Upper lobe of right lung (tissue), 1 donor: ENCODE measurements at places on chromosomes 1 and 21.

GRCh38 chr1:32014199-32014947 lies 705 bp downstream of the KHDRBS1 start:
- no peaks in the 10 kb centered on the region for H3K27me3 ChIP-seq
- H3K36me3 ChIP-seq = no peaks in the 10 kb centered on the region
- DNase-seq = peak; percentile 78
- H3K4me3 ChIP-seq = peak overlapping the region; percentile 96
- peaks cover 45% of the 10 kb centered on the region for H3K4me1 ChIP-seq
- peak overlapping the region; percentile 98 for H3K27ac ChIP-seq

DNA sequence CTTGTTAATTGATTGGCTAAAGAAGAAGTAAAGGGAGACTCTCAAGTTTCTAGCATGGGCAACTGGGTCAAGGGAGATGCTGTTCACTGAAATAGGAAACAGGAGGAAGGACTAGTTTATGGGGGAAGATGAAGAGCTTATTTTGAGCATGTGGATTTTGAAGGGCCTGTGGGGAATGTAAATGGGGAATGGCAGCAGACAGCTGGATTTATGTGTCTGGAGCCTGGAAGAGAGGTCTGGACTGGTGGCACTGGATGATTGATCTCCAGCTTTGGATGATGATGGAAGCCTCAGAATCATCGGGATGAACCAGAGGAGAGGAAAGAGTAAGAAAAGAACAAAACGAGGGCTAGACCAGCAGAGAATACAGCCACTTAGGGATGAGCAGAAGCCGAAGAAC lies 54.9 kb upstream of the ENAH start:
- no peak overlapping the region for H3K27ac ChIP-seq
- no peaks in the 10 kb centered on the region for H3K4me1 ChIP-seq
- H3K4me3 ChIP-seq = no peak overlapping the region
- H3K27me3 ChIP-seq = no peaks in the 10 kb centered on the region

DNA sequence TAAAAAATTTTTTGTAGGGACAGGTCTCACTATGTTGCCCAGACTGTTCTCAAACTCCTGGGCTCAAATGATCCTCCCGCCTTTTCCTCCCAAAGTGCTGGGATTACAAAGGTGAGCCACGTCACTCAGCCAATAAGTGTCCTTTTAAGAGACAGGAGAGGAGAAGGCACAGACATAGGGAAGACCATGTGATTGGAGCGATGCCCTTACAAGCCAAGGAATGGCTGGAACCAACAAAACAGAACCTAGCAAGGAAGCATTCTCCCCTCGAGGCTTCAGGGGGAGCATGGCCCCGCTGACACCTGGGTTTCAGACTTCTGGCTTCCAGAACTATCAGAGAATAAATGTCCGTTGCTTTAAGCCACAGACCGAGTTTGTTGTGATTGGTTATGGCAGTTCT lies 37.0 kb downstream of the NDUFS5 start:
- no peaks in the 10 kb centered on the region for H3K36me3 ChIP-seq
- H3K4me1 ChIP-seq = no peaks in the 10 kb centered on the region
- H3K4me3 ChIP-seq = no peak overlapping the region
- no peak overlapping the region for H3K27ac ChIP-seq

GRCh38 chr1:189673217-189673616 lies 804.4 kb downstream of the BRINP3 start:
- no peaks in the 10 kb centered on the region for H3K36me3 ChIP-seq
- no peak overlapping the region for H3K4me3 ChIP-seq
- H3K4me1 ChIP-seq = no peaks in the 10 kb centered on the region

DNA sequence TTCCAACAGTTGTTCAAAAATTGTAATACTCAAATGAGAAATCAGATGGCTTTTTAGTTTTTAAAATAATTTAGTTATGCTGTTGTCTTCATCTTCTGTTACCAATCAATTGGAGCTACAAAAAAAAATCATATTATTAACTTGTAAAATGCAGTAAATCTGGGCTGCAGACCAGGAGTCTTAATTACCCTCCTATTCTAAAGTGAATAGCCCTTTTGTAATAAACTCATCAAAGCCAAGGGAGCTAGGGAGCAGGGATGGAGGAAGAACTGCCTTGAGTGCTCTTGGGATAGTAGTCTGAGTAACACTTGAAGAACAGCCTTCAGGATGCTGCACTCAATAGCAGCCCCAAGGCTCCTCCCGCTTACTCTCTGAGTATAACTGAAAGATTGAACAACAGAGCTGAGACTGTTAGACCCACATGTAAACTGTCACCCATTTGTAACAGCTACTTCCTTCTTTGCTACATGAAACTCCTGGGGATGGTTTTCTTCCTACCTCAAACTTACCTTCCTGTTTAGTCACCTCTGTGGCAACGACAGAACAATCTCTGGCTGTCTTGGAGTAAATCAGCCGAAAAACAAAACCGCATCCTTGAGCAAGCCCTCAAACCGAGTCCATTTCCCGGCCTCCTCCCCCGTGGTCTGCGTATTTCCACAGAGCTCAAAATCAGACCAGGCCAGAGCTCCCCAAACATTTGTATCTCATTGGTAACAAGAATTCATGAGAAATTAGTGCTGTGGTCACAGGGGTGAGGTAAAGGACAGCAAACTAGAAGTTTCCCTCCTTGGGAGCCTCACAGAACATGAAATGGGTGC lies 55.9 kb downstream of the CD58 start:
- H3K36me3 ChIP-seq = no peaks in the 10 kb centered on the region
- H3K4me3 ChIP-seq = no peak overlapping the region
- no peaks in the 10 kb centered on the region for H3K27me3 ChIP-seq

GRCh38 chr1:41850029-41850428 lies 68.7 kb downstream of the HIVEP3 start:
- DNase-seq = no peak
- H3K4me1 ChIP-seq = peaks cover 26% of the 10 kb centered on the region
- H3K27ac ChIP-seq = no peak overlapping the region
- H3K36me3 ChIP-seq = no peaks in the 10 kb centered on the region
- no peak overlapping the region for H3K4me3 ChIP-seq
- no peaks in the 10 kb centered on the region for H3K27me3 ChIP-seq

GRCh38 chr1:47511825-47512224 lies 74.0 kb downstream of the FOXD2 start:
- peaks cover 47% of the 10 kb centered on the region for H3K27me3 ChIP-seq

- peaks cover 22% of the 10 kb centered on the region for H3K4me1 ChIP-seq
- no peaks in the 10 kb centered on the region for H3K36me3 ChIP-seq
- H3K4me3 ChIP-seq = no peak overlapping the region
- peak overlapping the region; percentile 65 for H3K27ac ChIP-seq
- DNase-seq = no peak
Observed at GRCh38 chr21:33975548-33976081, 60.0 kb upstream of the ATP5PO start.
